ENCODE measurements at places on chromosomes 3 and 15. TPM values are rescaled to one million over a fixed set of nuclear protein-coding genes. Genes with fewer than 3 reads are reported as not detected.

Gene AMIGO3
- under 0.01 TPM for total RNA-seq

Gene HIGD2B
- total RNA-seq: 0.26 TPM

Gene MGLL
- total RNA-seq: 60.1 TPM

Gene SLC6A20
- total RNA-seq: not detected

Gene CYP11A1
- 0.33 TPM for total RNA-seq

Gene SLC7A14
- total RNA-seq: 1.3 TPM

Gene SLC22A14
- total RNA-seq: 0.17 TPM

Gene BTD
- total RNA-seq: 18.0 TPM

Gene CLDN18
- total RNA-seq: not detected
